EH (cell line): ENCODE measurements at places on chromosomes 5 and 9.

GRCh38 chr5:137606401-137606800 lies 107.3 kb upstream of the SPOCK1 start:
- peak; percentile 7 for DNase-seq

DNA sequence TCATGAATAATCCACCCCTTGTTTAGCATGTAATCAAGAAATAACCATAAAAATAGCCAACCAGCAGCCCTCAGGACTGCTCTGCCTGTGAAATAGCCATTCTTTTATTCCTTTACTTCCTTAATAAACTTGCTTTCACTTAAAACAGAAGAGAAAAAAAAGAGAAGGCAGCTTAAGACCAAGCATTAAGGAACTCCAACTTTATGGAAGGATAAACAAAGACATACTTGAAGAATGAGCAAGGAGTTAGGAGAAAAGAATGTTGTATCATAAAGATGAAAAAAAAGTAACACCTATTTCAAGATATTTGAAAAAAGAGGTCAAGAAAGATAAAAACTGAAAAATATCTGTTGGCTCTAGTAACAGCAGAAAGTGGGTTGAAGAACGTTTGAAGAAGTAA lies 107.6 kb downstream of the RNF180 start:
- peak; percentile 58 for DNase-seq

DNA sequence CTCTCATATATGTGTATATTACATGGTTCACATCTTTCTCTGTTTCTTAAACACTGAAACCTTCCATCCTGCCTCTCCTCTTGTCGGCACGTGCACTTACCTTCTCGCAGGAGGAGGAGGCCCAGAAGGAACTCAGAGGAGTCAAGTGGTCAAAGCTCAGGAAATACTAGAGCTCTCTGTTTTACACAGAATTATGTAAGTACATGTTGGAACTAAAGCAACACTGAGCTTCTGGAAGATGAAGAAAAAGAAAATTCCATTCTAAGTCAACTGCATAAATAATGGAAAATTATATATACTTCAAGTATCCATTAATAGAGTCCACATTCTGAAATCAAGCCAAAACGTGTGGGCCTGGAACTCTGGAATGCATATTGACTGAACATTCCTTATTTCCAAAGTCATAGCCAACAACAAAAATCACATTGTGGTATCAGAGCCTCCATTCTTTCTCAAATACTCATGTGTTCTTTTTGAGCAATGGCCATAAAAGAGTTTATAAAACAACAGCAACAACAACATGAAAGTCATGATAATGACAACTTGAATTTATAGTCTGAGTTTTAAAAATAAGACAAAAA lies 121.5 kb upstream of the RAI14 start:
- peak; percentile 97 for DNase-seq

- DNase-seq, result no peak
Observed at GRCh38 chr5:173638126-173639040, 21.9 kb upstream of the BOD1 start.

DNA sequence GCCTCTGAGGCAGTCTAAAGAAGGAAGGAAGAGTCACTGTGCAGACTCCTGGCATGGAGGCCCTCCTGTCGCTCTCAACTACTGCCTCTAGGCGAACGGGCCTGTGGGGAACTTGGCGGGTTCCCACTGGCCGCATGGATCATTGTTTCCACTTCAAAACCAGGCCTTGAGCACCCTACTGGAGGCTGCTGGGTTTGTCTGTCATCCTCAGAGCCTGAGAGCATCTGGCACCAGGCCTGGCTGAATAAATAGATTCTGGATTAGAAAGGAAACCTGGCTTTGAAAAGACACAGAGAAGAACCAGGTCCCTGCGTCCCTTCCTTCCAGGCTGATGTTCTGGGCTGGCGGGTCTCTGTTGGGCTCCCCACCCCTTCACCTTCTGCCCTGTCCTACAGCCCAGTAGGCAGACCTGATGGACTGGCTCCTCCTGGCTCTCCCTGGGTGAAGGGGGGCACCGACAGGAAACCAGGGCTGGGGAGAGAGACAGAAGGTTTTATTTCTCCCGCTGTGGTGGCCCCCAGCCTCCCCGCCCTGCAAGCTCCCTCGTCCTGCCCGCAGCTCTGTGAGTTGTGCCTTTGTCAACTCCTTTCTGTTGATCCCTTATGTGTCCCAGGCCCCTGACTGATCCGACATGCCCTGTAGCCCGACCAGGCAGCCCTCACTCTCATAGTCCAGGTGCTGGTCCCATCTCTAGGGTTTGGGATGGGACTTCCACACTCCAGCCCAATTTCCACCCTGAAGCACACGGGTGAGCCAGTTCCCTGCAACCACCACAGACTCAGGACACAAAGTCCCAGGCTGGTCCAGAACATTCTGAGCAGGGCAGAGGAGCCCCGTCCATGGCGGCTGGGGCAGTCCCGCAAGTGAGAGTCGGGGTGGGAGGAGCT lies 50.1 kb downstream of the ADAMTS2 start:
- DNase-seq, result peak; percentile 87

DNA sequence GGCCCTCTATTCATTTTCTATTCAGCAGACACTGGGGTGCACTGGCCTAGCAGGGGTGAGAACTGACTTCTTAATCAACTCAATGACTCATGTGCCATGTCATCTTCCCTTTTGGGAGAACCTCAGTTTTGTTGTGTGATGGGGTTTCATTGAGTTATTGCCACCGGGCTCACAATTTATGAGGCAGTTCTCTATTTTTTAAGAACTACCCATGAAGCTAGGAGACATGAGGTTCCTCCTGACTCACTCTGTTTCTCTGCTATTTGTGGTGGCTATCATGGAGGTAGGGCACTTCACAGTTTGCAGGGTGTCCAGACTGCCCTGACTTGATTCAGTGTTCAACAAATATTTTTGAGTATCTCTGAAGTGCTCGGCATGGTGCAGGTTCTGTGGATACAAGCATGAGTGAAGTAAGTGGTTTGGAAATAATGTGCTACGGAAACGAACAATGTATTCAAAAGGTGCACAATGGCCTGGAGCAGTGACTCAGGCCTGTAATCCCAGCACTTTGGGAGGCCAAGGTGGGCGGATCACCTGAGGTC lies 39.3 kb downstream of the SPARC start:
- no peak for DNase-seq

- DNase-seq, result no peak
Observed at GRCh38 chr9:134212809-134213507, 48.6 kb upstream of the RNU6ATAC start.

GRCh38 chr5:124398460-124398859 lies 348.0 kb downstream of the ZNF608 start:
- DNase-seq, result no peak

DNA sequence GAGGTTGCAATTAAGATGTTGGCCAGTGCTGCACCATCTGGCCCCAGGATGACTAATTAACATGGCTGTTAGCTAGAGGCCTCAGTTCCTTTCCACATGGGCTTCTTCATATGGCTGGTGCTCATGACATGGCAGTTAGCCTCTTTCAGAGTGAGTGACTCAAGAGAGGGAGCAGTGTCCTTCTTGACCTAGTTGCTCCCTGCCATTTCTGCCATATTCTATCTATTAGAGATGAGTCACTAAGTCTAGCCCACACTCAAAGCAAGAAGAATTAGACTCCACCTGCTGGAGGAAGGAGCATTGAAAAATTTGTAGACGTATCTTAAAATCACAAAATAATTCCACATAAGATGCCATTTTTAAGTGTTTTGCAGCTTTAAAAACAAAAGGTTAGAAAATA lies 651.2 kb upstream of the CCNG1 start:
- no peak for DNase-seq

DNA sequence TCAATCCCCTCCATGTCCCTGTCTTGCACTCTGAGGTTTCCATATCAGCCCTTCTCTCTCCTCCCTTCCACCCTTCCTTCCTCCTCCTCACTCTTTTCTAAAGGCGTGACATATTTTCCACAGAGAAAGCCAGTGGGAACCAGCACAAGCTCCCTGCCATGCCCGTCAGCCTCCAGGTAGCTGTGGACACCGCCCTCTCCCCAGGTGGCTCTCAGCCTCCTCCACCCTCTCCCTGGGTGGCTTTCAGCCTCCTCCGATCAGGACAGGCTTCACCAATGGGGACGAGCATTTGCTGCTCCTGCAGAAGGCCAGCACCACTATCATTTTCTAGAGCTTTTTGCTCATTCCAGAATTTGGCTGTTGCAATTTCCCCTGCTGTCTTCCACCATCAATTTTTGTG lies 236.6 kb downstream of the GADD45G start:
- DNase-seq, result no peak

DNA sequence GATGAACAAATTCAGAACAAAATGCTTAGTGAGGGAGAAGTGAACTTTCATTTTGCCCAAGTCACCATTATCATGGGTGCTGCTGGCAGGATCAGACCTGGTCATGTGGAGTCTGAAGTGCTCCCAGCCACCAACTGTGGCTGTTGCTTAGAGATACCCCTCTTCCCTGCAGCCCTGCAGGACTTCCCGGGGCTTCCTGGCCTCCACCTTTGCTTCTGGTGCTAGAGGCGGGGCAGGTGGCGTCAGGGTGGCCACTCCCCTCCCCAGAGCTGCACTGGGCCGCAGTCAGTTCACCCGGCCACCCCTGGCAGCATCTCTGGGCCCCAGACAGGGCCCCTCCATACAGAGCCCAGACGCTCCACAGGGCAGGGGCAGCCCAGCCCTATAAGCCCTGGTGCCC lies 30.0 kb upstream of the SLC12A7 start:
- DNase-seq, result no peak

- no peak for DNase-seq
Observed at GRCh38 chr5:173689737-173690360, 73.4 kb upstream of the BOD1 start.

DNA sequence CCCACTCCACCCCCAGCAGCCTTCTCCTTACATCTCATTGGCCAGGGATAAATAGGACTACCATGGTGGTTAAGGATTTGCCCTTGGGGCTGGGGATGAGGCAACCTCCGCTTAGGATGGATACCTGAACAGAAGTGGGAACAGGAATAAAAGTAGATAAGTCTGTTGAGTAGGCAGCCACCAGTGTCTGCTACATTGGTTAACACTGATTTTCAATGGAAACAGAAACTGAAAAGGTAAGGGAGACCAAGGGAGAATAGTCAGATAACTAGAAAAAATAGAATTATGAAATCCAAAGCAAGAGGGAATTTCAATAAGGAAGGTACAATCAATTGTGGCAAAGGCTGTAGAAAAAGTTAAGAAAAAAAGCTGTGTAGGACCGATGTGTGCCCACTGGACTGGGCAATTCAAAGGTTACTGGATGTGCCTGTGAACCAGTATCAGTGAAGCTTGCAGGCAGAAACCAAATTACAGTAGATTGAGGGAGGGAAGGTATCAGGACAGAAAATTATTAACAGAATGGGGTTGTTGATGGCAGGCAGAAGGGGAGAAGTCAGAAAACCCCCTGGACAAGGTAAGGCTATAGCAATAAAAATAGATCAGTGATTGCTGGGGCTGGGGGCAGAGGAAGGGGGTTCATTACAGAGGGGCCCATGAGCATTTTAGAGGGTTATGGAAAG lies 48.7 kb downstream of the DNAJC21 start:
- no peak for DNase-seq

DNA sequence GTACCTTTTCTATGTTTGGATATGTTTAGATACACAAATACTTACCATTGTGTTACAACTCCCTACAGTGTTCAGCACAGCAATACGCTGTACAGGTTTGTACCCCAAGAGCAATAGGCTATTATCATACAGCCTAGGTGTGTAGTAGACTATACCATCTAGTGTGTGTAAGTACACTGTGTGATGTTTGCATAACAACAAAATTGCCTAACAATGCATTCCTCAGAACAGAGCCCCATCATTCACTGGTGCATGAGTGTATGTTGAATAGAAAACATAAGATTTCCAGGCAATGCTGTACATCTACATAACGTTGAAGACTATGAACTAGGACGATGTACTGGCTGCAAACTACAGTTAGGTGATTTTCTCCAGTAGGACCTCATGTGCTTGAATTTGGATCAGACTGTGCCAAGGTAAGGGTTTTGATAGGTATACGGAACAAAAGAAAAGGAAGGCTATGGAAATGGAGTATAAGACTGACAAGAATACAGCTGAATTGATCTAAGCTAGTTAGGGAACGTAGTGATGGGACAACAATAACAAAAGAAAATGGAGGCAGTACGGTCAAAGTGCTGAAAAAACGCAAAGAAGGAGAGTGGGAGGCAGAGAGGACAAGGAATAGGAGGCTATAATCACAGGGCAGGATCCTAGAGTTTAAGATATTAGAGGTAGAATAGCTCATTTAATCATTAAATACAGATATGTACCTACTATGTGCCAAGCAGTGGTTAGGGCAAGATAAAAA lies 46.9 kb downstream of the FNIP1 start:
- DNase-seq, result no peak

GRCh38 chr5:38765399-38765861 lies 80.4 kb upstream of the OSMR start:
- DNase-seq, result peak; percentile 83

DNA sequence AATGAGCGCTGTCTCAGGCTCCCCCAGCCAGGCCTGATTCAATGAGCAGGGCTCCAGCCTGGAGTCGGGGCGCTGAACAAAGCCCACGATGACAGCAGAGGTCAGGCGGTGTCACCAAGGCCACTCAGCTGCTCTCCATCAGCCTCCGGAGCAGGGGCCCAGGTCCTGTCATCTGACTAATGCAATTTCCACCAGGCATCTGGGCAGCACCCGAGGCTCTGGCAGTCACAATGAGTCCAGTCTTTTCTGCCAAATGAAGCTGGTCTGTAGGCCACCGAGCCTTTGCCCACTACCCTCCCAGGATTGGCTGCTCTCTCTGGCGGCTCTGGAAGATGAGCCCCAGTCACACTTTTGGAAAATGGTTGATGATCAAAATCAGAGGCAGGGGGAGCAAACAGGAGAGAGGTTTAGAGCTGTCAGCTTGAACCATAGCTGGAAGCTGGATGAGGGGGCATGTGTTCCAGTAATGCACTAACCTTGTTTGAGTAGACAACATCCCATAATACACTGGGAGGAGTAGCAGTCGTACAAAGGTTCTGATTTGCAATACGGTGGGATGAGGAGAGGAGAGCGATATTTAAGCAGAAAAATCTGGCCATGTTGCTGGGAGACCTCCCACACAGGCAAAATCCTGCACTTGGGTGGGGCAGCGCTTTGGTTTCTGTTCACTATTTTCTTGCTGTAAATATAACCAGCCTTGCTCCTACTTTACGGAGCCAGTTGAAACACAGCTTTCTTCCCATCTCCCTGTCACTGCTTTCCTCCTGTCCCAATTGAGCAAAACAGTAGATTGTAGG lies 306.4 kb upstream of the PANK3 start:
- DNase-seq, result no peak

DNA sequence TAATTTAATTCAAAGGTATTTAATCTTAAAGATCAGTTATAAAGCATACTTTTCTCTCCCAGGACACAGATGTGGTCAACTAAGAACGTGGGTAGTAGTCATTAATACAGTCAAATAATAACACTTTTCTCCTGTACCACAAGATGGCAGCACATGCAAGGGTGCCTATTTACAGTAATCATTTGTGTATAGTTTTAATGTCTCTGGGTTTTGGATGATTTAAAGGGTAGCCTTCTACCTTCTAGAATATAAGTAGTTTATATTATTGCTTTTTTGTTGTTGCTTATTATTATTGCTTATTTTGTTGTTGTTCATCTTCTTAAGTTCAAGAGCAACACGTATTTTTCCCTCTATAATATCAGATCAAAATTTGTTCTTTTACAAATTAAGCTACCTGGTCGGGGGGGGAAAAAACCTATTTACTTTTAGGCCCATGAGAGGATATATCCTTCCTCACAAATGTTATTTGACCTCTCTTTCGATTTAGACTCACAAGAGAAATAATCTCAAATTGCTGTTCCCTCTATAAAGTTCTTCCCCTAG lies 59.6 kb upstream of the SLC27A6 start:
- DNase-seq, result peak; percentile 63
